ENCODE measurements at places on chromosomes 6 and 20.
A peak's percentile ranks its signal among the peaks of the same experiment; 100 is the strongest.

- peak; percentile 95 for DNase-seq
Measured at GRCh38 chr6:17714879-17715851, 8.4 kb upstream of the NUP153 start.

GRCh38 chr20:23264545-23264944 is 86.0 kb upstream of the NXT1 start:
- no peak for DNase-seq

GRCh38 chr20:33789109-33789857 is 21.9 kb upstream of the CHMP4B start:
- no peak for DNase-seq

DNA sequence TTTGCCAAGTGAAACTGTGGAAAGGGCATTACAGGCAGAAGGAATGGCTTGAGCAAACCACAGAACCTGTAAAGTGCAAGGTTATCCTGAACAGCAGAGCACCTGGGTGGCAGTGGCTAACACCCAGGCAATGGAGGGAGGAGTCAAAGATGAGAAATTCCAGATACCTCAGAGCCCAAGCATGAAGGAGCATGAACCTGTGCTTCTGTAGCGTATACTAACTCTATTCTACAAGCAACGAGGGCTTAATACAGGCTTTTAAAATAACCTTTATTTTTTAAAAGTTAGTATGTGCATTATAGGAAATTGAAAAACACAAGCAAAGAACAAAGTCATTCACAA is 77.0 kb downstream of the CNBD2 start:
- DNase-seq: no peak

- DNase-seq: no peak
Measured at GRCh38 chr20:46377518-46377917, 28.9 kb downstream of the ELMO2 start.

DNA sequence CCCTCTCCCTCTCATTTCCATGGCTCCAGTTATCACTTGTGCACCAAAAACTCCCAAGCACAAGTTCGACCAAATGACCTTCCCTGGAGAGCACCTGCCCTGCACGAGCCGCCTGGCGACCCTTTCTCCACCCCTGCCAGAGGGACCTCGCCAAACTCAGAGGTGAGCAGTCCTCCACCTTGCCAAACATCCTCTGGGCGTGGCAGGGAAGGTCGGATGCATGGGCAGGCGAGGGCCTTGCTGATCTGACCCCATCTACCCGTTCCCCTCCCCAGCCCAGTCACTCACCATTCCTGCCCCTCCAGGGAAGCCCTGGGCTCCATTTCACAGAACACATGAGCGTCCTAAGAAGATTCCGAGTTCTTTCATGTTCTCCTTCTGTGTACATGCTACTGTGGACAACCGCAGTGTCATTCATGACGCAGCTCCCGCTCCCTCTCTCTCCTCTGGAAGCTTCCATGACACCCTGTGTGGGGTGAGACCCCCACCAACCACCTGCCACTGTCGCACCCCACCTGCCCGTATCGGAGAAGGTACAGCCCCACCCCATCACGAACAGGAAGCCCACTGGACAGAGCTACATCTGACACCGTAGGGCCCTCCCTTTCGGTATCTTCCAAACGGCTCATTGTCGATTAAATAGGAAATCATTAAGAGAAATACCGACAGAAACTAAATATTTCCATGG is 104.3 kb downstream of the DACT2 start:
- no peak for DNase-seq

DNA sequence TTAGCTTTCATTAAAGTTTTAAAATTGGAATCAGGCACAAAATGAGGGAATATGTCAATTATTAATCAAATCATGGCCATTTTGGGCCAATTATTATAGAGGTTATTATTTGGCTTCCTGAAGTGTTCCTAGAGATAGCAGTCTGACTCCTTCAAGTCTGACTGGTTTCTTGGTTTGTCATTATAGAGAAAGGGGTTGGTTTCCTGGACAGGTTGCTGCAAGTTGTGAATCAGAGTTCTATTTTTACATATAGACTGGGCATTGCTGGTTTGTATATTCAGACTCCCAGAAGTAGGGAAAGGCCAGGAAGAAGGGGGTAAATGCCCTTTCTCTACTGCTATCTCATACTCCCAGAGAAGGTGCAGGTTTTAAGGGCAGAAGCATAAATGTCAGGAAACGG is 121.4 kb upstream of the CEP162 start:
- DNase-seq: no peak

DNA sequence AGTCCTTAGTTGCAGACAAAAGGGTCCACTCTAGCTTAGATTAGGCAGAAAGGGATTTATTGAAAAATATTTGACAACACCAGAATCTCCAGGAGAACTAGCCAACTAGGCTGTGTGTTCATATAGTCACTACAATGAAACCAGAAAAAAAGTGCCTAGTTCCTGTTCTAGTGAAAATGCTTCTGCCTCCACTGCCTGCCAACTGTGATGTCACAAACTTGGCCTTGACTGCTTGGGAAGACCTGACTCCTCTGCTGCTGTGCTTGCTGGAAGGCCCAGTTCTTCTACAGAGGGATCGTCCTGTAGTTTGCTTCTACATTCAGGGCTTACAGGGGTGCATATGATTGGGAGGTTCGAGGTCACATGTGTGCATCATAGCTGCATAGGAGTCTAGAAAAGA is 40.3 kb upstream of the XRN2 start:
- peak; percentile 24 for DNase-seq

- DNase-seq: no peak
Measured at GRCh38 chr20:36881331-36881730, 5.4 kb downstream of the TLDC2 start.

- peak; percentile 46 for DNase-seq
Measured at GRCh38 chr6:71383901-71384489, 95.4 kb downstream of the OGFRL1 start.

DNA sequence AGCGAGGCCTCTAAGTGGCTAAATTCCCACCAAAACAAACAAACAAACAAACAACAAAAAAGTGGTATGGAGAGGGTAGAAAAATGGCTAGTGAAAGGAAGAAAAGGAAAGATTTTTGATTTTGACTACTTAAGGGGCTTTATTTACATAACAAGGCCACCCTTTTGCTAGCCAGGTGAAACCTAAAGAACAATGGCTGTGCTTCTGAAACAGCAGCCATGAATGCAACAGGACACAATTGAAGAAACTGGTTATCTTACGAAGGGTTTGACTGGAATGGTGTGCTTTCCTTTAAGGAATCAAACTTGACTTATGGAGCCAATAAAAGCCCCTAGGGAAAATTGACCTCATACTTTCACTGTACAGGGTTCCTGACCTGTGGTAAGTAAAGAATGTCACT is 68.9 kb downstream of the ERMARD start:
- DNase-seq: no peak

GRCh38 chr6:41538556-41539182 is 7.5 kb upstream of the FOXP4 start:
- DNase-seq: peak; percentile 92

GRCh38 chr20:32636283-32636682 is 37.5 kb downstream of the C20orf203 start:
- DNase-seq: no peak

DNA sequence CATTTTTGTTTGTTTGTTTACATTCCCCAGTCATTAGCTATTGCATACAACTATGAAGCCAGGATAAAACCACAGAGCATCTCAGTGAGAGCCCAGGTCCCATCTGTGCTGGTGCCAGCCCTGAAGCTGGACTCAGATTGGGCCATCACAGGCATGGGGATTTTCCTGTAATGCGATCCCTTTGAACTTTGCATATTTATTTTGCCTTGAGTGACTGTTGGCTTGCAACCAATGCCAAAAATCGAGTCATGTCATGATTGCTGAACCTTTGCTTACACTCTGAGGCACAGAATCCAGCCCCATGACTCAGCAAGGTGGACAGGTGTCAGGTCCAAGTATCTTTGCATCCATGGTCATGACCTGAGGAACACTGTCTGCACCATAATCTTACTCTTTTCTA is 46.2 kb upstream of the GGTLC1 start:
- no peak for DNase-seq

- DNase-seq: no peak
Measured at GRCh38 chr6:79737172-79737571, 106.0 kb downstream of the SH3BGRL2 start.

GRCh38 chr6:108157981-108158525 is 7.8 kb upstream of the NR2E1 start:
- no peak for DNase-seq

DNA sequence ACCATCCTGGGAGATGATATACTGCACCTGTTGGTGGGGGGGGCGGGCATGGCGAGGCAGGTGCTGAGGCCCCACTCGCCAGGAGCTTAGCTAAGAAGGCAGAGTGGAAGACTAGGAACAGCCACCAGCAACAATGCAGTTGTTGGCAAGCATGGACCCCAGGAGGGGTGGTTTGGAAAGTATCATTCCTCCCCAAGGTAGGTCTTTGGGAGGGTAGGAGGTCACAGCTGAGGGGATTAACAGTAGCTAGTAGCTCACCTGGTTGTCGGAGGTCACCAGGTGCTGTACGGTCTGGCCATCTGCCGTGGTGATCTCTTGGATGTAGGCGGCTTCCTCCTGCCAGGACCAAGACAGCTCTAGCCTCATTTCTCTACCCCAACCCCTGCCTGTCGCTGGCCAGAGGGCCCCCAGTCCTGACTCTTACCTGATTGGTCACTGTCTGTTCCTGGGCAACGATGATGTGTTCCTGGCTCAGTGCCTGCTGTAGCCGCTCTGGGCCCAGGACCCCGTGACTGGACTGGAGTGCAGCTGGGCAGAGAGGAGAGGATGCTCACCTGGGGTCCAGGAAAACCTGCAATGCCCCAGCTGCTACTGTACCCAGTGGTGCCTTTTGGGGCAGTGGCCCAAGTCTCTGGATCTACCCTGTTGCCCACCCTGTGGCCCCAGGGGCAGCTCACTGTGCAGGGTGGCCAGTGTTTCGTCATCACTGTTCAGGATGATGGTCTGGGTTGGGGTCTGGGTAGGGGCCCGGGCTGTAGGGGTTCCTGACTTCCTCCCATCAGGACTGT is 15.3 kb downstream of the PCIF1 start:
- DNase-seq: no peak

- DNase-seq: no peak
Measured at GRCh38 chr6:135640048-135640447, 142.5 kb upstream of the AHI1 start.

DNA sequence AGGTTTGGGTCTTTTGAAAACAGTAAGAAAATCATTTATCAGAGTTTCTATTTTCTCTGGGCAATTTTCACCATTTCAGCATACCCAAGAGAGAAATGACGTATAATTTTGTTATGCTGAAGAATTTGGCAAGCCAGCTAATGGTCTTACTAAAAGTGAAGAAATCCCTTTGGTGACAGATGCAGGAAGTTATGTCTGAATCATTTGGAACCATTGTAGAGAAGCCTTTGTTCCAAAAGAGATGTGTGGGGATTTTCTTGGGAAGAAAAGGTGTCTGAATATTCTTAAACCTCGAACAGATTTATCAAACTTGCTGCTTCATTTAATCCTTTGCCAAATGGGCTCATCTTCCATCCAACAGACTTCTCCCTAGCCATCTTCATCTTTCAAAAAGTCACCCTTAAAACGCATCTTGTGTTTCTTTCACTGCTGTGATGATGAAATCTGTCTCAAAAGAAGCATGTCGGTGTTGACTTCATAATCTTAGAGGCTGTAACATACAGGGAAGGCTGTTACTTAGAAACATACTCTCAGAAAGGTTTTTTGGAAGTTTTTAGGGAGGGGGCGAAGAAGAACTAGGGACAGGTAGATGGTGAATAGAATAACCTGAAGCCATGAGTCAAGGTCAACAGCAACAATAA is 39.5 kb downstream of the CITED2 start:
- peak; percentile 96 for DNase-seq

DNA sequence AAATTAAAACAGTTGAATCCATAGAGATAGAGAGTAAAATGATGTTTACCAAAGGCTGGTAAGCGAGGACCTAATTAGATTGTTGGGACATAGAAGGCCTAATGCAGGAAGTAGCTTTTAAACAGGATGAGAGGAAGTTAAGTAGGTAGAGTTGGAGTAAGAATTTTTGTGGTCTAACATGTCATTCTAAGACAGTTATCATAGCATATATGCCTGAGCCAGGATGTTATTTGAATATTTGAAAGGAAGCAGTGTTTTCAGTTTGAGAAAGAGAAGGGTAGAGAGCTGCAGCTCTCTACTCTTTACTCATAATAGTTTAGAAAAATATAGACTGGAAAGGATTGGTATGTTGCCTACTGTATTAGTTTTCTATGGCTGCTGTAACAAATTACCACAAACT is 121.6 kb downstream of the MEI4 start:
- DNase-seq: no peak

- no peak for DNase-seq
Measured at GRCh38 chr6:105890521-105891244, 195.5 kb upstream of the PRDM1 start.

DNA sequence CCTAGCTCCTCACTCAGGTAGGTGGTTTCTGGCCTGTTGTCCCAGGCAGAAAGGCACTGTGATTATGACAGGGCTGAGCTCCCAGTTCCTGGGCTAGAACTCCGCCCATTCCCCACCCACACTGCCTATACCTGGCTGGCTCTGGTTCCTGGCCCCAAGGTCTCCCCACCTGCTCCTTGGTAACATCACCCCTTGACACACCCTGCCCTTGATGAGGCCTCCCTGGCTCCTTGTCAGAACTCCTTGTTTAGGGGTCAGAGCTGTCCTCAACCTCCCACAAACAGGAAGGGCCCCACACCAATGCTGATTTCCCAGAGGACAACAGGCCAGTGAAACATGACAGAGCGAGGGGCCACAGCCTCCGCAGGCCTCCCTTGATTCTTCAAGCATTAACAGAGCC is 15.5 kb upstream of the MYMX start:
- no peak for DNase-seq

GRCh38 chr6:112337209-112337638 is 9.9 kb upstream of the RFPL4B start:
- DNase-seq: no peak

DNA sequence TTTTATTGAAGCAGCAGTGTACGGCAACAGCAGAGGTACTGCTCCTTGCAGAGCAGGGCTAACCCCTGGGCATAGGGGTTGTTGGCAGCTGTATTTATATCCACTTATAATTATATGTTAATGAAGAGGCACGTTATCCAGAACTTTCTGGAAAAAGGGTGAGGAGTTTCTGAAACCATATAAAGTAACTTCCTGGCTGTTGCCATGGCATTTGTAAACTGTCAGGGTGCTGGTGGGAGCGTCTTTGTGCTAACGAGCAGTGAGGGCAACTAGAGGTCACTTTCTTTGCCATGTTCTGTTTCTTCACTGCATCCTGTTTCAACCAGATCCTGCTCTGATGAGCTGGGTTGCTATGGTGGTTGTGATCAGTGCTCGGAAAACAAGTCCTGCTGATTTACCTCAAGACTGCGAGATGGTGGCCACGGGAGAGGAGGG is 11.1 kb upstream of the ARFGEF2 start:
- DNase-seq: peak; percentile 55

- DNase-seq: no peak
Measured at GRCh38 chr20:46304852-46305251, 3.4 kb downstream of the CDH22 start.

- DNase-seq: no peak
Measured at GRCh38 chr6:141261672-141262060, 871.1 kb upstream of the GJE1 start.

GRCh38 chr20:35902545-35902941 is 51.8 kb downstream of the SCAND1 start:
- DNase-seq: no peak

Measured in inflammatory macrophage treated with lipopolysaccharide for 4 hours (primary cell).